ENCODE measurements at places on chromosomes 3 and 15.

DNA sequence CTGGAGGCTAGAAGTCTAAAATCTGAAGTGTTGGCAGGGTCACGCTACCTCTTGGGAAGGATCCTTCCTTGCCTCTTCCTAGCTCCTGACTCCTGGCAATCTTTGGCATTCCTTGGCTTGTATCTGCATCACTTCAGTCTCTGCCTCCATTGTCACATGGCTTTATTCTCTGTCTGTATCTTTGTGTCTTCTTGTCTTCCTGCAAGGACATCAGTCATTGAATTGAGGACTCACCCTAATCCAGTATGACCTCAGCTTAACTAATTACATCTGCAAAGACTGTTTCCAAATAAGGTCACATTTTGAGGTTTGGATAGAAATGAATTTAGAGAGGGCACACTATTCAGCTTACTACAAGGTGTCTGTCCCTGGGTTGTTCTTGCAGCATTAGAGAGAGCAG is 31.1 kb upstream of the UTS2B start:
- no peak for DNase-seq

GRCh38 chr3:170999737-171000242 is 26.7 kb downstream of the SLC2A2 start:
- no peak for DNase-seq

DNA sequence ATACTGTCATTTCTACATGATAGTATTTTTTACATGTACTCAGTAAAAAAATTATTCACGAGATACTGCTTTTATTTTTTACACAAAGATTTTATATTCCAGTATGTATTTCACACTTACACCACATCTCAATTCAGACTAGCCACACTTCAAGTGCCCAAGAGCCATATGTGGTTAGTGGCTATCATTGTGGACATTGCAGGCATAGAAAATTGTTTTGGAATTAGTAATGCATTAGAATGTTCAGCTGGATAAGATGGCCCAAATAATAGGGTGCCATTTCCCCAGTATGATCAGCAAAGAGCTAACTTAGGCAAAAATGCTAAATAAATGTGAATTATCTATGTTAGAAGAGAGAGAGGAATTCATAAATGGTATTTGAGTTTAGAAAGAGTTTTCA is 203.8 kb upstream of the MCTP2 start:
- no peak for DNase-seq

DNA sequence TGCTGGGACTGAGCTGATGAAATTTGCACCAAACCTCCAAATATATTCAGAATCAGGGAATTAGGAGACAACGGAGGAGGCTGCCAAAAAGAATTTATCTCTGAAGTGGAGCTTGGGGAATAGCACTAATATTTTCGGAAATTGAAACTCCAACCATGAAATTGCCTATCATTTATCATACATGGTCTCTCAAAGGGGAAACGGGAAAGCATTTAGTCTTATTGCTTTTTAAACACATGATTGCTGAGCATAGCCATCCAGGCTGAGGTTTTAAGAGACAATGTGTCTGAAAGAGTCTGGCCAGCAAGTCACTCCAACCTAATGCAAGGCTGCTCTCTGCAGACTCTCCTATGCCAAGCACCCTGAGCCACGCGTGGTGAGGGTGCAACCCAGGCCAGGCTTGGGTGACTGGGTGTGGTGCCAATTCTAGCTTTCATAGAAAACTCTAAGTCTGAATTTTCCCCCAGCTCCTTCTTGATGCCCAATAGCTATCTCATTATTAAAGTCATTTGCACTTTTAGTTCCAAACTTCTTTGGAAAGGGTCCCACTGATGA is 200.2 kb downstream of the RPLP1 start:
- peak; percentile 62 for DNase-seq

DNA sequence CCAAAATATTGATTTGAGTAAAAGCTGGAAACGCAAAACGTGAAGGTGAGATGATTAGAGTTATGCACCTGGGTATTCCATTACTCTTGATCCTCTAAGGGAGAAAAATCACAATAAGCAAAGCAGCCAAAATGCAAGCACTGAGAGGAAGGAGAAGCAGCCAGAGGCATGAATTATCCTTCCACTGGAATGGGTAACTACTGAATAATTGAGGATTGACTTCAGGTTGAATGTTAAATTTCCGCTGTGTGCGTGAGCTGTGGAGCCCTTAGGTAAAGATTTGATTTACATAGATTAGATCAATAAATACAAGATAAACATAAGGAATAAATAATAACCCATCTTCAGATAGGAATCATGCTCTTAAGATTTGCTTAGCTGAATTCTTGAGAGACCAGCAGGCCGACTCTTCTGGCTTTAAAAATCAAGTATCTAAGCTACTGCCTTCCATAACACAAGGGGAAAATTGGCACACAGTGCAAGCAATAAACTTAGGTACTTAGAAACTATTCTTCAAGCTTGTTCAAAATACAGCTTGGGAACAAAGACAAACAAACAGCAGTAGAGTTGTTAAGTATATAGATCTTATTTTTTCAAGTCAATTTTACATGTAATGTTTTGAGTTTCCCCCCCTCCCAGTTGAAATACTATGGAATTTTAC is 1459.5 kb downstream of the ZPLD1 start:
- no peak for DNase-seq

DNA sequence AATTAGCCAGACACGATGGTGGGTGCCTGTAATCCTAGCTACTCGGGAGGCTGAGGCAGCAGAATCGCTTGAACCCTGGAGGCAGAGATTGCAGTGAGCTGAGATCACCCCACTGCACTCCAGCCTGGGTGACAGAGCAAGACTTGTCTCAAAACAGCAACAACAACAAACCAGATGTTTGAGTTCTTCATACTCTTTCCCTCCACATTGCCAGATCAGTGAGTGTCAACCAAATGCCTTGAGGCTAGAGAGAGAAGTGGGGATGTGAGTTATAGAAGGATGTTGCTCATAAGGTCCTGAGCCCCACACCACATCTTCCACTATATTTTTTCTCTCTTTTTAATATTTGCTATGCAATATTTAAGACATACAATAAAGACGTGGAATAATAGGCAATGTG is 19.8 kb downstream of the MAPKBP1 start:
- no peak for DNase-seq

- peak; percentile 17 for DNase-seq
Measured at GRCh38 chr3:8836096-8836495, 66.7 kb upstream of the OXTR start.

DNA sequence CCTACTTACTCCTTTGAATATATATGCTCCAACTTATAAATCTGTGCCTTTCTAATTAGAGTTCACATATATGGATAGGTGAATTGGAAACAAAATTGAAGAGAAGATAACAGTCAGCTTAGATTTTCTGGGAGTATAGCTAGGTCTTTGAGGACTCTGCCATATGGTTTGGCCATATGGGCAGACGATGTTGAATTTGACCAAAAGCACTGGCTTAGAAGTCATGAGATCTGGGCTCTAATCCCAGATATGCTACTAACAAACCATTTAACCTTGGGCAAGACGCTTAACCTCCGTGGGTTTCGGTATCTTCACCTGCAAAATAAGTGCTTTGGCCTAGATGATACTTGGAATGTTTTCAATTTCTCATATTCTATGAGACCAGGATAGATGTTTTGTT is 154.1 kb downstream of the LSAMP start:
- no peak for DNase-seq

DNA sequence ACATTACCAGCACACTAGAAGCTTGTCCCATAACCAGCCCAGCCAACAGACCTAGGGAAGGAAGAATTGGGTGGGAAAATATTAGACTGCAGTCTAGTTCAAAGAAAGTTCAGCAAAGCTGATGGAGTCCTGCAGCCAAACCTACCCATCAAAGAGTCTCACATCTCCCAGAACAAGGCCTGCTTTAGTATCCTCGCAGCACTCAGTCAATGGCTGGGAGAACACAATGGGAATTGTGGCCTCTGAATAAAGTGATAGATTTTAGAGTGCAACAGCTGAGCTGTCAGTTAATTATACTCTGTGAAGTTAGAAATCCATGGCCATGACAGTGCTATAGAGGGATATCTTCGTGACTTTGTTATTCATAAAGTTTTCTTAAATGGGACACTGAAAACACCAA is 207.2 kb upstream of the NAALADL2 start:
- DNase-seq = no peak

Data from osteocyte (in vitro differentiated cells).